ENCODE measurements at places on chromosomes 13 and 19. TPM values are rescaled to one million over a fixed set of nuclear protein-coding genes. Genes with fewer than 3 reads are reported as not detected.

- DNase-seq = no peak
Observed at GRCh38 chr13:112434937-112435523, 58.9 kb downstream of the SPACA7 start.

DNA sequence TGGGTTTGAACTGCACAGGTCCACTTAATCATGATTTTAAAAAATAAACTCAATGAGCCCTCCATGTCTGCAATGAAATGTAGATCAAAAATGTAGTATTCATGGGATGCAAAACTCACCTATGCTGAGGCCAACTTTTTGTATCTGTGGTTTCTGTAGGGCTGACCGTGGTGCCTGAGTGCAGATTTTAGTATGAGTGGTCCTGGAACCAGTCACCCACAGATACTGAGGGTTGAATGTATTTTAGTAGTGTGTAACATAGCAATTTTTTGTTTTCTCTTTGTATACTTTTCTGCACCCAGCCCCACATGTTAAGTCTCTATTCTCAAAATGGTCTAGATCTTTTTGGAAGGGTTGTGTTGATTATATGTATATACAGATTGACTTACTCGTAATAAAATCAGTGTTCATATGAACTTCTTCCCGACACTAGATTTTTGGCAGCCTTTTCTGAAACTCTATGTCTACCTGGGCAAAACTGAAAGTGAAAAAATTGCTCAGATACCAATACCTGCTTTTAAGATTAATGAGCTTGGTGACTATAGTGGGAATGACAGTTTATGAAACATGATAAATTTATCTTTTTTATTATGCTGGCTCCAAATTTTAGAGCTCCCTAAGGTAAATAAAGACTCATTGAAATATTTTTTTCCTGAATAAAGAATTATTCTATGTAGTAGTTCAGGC, 51.6 kb downstream of the DNAJC15 start:
- DNase-seq = no peak

- DNase-seq = no peak
Observed at GRCh38 chr19:55651236-55651635, 3.2 kb downstream of the CCDC106 start.

DNA sequence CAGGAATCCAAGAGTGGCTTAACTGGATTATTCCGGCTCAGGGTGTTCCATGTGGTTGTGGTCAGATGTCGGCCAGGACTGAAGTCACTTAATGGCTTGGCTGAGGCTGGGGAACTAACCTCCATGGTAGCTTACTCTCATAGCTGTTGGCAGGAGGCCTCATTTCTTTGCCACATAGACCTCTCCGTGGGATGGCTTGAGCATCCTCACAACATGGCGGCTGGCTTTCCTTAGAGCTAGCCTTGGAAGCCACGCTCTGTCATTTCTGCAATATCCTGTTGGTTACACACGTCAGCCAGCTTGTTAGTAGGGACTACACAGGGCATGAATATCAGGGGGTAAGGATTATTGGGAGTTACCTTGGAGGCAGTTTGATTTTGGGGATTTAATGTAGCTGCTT, 5.1 kb downstream of the CRX start:
- no peak for DNase-seq

DNA sequence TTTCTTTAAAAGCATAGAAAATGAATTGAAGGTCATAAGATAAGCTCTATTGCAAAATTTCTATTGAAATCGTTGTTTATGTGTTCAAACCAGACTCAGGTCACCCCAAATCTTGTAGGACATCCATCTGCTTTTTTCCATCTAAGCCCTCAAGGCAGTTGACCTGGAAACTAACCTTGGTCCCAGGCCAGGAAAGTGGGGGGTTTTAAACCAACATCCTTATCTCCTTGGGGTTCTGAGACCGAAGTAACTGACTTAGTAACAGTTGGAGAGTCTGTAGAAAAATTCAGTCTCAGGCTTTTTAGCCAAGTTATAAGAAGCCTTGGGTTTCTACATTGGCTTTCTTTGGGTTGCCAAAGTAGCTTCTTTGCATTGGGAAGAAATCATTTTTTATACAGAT, 23.4 kb downstream of the ZNF507 start:
- no peak for DNase-seq

IGFL3 gene
- not detected for total RNA-seq

GRCh38 chr19:46925548-46925950, 64.8 kb downstream of the ARHGAP35 start:
- no peak for DNase-seq

DNA sequence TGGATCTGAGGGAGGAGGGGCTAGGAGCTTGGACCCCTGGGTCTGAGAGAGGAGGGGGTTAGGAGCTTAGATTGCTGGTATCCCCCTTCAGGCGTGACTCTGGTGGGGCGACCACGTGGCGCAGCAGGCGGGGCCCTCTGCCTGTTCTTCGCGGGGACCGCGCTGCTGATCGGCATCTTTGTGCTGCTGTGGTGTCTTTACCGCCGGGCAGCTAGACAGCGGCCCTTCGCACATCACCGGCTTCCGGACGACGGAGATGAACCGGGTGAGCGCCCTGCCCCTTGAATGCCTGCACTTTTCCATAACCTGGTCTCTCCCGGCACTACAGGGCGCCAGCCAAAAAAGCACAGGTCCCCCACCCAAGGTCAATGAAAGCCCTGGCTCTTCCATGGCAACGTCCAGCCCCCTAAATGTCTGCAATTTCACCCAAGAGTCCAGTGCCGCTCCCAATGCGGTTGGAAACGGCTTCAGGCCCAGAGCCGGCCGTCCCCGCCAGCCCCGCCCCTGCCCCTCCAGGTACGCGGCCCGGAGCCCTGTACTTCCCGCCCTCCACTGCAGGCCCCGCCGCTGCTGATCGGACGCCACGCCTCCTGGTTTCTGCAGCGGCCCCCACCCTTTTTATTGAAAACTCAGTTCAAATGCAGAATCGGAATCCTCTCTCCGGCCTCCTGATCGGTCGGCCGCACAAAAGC, 2.8 kb downstream of the GFY start:
- DNase-seq = no peak

MCF2L gene
- 0.74 TPM for total RNA-seq

GRCh38 chr19:4971424-4971793, 2.5 kb downstream of the KDM4B start:
- DNase-seq = peak; percentile 42

DNA sequence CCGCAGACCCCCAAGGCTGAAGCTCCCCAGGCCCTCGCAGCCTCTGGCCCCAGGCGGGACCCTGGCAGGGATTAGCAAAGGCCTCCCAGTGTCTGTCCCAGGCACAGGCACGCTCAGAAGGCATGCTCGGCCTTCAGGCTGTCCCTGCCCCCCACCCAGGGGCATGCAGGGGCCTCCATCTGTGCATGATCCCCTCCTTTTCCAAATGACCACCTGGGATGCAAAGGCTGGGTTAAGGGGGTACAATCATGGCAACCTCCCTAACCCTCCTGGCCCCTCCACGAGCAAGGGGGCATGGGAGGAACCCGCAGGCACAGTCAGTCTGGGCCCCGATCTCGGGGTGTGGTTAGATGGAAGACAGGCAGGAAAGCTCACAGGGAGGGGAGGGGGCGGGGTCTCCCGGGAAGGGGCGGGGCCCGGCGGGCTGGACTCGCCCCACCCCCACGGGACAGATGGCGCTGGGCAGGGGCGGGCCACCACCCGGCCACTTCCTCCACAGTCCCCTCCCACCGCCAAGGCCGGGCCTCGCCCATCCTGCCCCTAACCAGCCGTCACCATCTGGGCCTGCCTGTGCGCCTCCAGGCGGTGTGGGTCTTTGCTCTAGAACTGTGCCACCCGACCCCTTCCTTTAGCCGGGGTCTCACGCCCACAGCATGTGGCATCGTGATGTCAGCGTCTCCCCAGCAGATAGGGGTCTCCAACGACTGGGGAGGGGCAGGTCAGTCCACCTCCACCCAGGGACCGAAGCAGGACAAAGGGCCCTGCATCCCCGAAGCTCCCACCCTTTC, 7.0 kb upstream of the REXO1 start:
- peak; percentile 92 for DNase-seq

- DNase-seq = no peak
Observed at GRCh38 chr19:4889034-4889815, 13.5 kb downstream of the ARRDC5 start.

- DNase-seq = no peak
Observed at GRCh38 chr19:18278521-18279265, 2.7 kb downstream of the JUND start.

DNA sequence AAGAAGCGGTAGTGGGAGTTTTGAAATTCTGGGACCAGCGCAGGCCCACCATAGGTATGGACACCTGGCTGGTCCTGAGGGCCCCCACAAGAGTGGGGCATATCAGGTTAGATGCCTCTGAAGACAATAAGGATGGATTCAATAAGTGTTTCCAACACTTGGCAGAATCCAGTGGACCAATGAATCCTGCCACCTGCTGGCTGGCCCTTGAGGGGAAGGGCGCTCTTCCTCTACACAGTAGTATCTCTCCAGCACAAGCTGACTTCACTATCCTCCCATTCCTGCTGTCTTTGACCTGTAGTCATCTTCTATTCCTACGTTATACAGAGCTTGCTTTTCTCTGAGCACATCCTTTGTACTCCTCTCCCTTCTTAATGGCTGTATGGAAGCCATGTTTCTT, 199.7 kb upstream of the TSHZ3 start:
- no peak for DNase-seq

DNA sequence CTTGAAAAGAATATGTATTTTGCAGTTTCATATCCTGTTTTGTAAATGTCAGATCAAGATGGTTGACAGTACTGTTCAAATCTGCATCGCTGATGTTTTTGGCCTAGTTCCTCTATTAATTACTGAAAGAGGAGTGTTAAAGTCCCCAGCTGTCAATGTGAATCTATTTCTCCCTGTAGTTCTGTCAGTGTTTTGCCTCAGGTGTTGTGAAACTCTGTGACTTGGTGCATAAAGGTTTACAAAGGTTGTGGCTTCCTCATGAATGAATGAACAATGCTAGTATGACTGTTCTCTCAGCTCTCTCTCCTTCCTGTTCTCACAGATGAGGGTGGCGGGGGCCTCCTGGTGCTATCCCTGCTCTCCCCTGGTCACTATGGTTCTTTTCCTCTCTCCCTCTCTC, 142.4 kb downstream of the MYCBP2 start:
- DNase-seq = no peak

- no peak for DNase-seq
Observed at GRCh38 chr19:13055213-13056051, 47.2 kb downstream of the LYL1 start.

PLIN5 gene
- total RNA-seq = not detected

NPHS1 gene
- total RNA-seq = not detected

GRCh38 chr13:39881887-39882286, 226.4 kb downstream of the COG6 start:
- DNase-seq = no peak

DNA sequence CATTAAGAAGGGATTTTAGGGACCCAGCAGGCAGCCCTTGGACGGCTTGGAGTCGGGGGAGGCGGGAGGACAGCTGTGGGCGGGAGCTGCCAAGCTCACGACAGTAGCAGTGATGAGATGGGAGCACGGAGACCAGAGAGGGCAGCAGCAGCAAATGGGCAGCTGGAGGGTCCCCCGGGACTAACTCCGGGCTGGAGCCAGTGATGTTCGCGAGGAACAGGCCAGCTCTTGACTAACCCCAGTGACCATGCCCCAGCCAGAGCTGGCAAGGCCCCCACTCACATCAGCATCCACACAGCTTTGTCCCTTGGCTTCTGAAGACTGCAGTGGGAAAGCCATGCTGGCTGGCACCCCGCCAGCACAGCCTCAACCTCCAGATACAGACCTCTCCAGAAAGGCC, 81.9 kb downstream of the RAB20 start:
- DNase-seq = no peak

DNA sequence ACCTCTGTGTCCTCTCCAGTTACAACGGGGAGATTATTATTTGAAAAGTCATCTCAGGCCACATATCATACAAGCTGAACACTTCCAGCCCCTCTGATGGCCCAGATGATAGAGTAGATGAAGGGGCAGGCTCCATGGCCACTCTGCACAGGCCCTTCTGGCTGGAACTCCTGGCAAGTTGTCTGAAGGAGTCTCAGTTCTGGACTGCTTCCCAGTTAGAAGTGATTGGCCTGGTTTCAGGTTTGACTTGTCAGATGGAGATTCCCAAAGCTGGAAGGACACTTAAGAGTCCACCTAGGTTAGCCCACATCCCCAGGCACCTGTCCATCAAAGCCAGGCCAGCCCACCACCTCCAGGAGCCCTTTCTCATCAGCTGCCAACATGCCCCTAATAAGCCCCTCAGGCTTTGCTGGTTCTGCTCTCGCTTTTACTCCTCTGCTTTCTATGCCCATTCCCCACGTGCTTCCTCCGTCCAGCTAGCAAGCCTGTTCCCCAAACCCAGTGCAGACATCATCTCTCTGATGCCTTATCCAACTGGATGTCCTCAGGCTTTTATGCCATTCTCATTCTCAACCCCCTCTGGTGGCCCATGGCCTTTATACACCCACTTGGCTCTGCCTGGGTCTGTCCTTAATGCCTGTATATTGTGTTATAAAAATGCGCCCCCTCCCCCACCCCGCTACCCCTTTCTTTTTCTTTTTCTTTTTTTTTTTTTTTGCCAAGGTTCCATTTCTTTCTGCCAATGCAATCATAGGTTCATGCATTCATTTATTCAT, 56.5 kb downstream of the HSPH1 start:
- DNase-seq = no peak

GRCh38 chr19:29812881-29813275, 1.1 kb downstream of the CCNE1 start:
- DNase-seq = no peak

GRCh38 chr13:49319551-49319950, 71.8 kb downstream of the CDADC1 start:
- no peak for DNase-seq

METTL21C gene
- total RNA-seq = not detected

DNA sequence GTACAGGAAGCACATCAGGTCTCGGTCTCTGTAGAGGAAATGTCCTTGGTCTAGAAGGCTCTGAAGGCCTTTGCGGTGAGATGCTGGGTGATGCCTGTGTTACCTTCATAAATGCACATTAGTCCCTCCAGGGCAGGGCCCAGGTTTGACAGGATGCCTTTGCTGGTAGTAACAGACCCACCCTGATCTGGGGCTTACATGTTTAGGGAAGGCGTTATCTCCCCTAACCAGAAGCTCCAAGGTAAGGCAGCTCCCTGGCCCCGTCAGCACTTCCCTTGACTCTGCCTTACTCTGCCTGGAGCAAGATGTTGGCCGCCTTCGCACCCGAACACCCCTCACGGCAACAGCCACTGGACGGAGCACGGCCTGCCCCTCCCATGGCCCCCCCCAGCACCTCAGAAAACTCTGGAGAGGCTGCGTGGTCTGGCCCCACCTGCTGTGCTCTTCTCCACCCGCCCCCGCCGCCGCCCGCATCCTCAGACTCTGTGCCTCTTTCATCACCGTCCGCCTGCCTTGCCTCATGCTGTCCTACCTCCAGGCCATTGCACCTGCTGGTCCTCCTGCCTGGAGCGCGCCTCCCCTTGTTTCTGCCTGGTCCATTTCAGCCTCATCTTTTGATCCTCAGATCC, 9.1 kb downstream of the AP2A1 start:
- DNase-seq = no peak

- no peak for DNase-seq
Observed at GRCh38 chr13:79084802-79085424, 321.1 kb downstream of the RBM26 start.

ZNF835 gene
- 0.74 TPM for total RNA-seq

- peak; percentile 84 for DNase-seq
Observed at GRCh38 chr19:18128044-18128443, 24.9 kb upstream of the PIK3R2 start.

SLC7A9 gene
- total RNA-seq = 0.31 TPM
